Lung (tissue), 17 donors: ENCODE measurements at places on chromosomes 7 and 10.

DNA sequence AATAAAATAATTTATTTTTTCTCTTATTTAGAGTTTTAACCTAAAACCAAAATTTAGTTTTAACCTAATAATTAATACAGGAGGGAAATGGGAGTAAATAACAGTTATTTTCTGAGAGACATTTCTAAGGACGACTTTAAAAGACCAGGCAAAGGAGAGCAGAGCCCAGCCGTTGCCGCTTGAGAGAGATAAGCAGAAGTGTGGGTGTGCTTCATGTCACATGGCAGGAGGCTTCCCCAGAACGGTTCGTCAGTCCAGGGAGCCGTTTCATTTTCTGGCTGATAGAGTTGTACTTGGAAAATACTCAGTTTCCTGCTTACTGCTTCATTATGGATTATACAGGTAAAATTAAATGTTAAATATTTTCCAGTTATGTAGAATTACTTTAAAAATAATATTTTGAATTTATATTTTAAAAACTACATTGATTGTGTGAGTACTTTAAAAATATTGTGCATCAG, 61.4 kb downstream of the ST7 start:
- peak; percentile 82 for DNase-seq

GRCh38 chr10:28250782-28251181, 52.1 kb downstream of the MPP7 start:
- peak; percentile 49 for DNase-seq

- no peak for DNase-seq
Observed at GRCh38 chr10:130800281-130800680, 511.2 kb downstream of the TCERG1L start.

- no peak for DNase-seq
Observed at GRCh38 chr10:99429517-99430095, 818 bp downstream of the GOT1 start.

DNA sequence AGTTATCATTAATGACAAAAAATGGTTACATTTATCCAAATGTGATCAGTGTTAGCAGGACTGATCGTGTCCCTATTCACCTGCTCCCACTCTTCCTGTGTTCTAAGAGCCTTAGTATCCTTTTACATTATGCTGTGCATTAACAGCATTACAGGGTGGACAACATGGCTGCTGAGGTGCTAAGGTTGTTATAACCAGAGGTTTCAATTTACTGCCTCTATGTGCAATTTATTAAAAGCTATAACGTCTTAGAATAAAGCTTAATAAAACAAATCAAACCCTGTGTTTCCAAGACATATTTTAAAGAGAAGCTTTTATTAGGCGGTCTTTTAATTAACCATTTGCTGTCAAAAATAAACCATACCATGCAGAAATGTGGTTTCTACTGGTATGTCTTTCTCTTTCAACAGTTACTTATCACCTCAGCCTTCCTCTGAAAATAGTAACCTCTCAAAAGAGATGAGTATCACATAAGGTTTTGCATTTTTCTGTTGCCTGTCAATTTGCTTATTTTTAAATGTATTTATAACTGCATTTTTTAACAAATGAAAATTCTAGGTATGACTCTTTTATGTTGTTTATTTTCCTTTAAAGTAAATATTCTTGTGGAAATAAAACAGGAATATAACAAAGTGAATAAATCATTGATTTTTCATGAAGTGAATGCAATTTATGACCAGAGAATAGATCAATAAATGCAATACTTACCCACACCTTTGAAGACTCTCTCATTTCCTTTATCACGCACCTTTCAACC, 849.8 kb upstream of the SORCS1 start:
- DNase-seq = no peak

DNA sequence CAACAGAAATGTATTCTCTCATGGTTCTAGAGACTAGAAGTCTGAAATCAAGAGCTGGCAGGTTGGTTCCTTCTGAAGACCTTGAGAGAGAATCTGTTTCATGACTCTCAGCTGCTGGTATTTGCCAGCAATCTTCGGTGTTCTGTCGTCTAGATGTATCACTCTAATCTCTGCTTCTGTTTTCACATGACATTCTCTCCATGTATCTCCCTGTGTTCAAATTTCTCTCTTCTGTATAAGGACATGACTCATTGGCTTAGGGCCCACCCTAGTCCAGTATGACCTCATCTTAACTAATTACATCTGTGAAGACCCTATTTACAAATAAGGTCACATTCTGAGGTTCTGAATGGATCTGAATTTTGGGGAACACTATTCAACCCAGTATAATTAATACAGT, 82.3 kb downstream of the ANKRD7 start:
- no peak for DNase-seq

- no peak for DNase-seq
Observed at GRCh38 chr10:76626386-76626785, 1011.2 kb downstream of the KCNMA1 start.

DNA sequence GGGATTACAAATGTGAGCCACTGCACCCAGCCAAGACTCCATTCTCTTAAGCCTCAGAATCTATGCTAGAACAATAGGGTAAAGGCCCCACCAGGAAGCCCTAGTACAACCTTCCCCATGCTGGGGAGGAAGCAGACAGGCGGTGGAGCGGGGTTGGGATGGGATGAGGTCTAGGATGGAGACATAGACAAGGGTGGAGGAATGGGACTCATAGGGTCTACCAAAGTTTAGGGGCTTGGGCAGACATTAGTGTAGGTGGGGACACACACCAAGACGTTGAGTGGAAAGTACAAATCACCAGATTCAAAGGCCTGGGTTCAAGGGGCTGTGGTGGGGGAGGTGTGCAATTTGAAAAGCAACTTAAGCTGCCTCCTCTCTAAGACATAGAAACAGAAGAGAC, 19.3 kb downstream of the PRSS2 start:
- no peak for DNase-seq

DNA sequence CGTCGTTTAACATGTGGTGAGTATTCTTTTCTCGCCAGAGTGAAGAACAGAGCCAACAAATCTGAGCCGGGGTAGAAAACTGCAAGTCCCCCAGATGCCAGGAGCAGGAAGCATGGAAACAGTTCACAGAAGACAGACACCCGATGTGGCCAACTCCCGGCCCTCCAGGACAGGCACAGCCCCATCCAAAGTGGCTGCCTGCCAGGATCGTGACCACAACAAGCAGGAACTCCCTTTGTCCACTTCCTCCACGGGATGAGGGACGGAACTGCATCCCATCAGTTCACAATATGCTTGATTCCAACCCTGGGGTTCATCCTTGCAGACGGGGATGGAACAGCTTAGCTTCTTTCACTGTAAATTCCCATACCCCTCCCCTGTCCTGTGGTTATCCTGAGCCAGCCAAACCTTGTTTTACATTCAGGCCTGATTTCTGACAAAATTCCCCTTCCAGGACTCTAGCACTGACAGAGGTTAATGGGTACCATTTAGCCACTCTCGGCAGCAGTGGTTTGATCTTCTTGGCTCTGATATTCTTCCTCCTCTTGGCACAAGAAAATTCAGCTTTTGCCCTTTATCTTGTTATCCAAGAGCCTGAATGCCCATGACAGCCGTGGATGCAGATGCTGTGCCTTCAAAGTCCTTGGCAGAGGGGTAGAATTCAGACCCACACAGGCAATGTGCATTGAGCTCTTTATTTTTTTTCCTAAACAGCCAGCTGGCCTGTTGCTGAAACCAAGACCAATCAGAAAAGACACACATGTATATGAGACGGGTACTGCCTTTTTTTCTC, 105.5 kb upstream of the FAM204A start:
- DNase-seq = peak; percentile 68

DNA sequence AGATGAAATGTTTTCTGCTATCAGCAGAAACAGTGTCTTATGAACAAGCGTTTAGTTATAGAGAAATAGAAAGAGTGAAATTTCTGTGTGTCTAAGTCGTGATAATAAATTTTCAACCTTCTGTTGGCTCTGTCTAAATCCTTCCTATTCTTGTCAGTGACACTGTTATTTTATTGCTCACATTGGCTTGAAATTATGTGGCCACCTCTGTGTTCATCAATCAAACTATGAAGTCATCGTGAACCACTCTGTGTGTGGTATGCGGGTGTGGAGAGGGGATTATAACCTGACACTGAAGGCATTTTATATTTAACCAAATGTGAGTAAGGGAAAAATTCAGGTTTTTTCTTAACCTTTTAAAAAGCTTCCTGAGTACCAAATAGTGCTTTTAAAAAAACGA, 12.3 kb downstream of the AOAH start:
- DNase-seq = no peak

GRCh38 chr10:112967200-112967599, 17.2 kb downstream of the TCF7L2 start:
- DNase-seq = no peak

DNA sequence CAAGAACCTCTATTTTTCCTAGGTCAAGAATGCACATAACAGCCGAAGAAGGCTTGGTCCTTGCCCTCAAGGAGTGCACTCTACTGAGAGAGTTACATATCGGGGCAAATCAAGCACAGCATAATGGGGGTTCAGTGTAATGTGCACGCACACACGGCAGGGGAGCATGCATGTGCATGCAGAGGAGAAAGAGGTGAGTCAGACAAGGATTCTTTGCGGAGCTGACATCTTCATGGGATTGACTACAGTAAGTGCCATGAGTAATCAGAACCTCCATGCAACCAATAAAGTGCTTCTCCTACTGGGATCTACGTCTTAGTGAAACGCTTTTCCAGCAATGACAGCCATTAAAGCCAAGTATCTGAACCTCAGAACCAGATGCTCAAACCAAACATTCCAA, 123.6 kb downstream of the RNF216 start:
- DNase-seq = no peak

GRCh38 chr10:73744664-73744975, 448 bp downstream of the SEC24C start:
- no peak for DNase-seq

DNA sequence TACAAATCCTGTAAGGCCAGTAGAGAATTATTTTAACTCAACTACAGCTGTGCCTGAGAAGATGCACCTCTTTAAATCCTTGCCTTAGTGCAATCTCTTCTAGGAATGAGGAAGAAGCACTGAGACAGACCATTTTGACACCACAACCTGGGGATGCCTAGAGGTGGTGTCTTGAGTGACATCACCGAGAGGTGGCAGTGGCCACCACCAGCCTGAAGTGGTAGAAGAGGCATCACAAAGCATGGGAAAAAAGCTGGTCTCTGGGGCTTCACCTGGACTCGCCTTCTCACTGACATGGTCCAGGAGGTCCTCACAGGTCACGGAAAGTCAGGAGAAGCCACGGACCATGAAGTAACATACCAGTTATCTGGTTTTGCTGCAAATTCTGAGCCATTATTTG, 99.2 kb upstream of the PDLIM1 start:
- DNase-seq = no peak

GRCh38 chr10:30742471-30742870, 112.9 kb upstream of the LYZL2 start:
- no peak for DNase-seq

DNA sequence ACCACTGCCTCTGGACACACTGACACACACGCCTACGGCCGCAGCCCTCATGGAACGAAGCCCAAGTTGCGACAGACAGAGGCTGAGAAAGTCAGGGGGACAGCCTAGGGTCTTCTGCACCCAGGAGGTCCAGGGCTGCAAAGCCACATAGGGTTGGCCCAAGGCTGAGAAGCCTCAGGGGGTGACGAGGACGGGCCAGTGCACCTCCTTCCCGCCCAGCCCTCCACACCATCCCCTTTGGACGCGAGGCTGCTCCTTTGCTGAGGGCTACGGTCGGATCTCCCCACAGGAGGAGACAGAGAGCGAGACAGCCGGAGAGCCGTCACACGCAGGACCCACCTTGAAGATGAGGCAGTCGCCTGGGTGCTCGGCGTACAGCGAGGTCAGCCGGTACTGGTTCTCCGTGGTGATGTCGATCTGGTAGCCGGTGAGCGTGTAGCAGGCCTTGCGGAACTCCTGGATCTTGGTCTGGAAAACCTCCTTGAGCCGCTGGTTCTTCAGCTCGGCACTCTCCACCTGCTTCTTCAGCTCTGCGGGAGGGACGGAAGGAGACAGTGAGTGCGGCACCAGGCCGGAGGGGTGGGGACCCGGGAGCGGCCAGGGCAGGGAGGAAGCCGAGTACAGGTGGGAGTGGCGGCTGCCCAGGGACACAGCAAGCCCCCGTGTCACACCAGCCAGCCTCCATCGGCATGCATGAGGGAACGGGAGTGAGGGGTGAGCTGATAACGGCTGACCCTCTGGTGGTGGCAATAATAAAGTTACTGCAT, 228.0 kb downstream of the ELFN1 start:
- DNase-seq = no peak

DNA sequence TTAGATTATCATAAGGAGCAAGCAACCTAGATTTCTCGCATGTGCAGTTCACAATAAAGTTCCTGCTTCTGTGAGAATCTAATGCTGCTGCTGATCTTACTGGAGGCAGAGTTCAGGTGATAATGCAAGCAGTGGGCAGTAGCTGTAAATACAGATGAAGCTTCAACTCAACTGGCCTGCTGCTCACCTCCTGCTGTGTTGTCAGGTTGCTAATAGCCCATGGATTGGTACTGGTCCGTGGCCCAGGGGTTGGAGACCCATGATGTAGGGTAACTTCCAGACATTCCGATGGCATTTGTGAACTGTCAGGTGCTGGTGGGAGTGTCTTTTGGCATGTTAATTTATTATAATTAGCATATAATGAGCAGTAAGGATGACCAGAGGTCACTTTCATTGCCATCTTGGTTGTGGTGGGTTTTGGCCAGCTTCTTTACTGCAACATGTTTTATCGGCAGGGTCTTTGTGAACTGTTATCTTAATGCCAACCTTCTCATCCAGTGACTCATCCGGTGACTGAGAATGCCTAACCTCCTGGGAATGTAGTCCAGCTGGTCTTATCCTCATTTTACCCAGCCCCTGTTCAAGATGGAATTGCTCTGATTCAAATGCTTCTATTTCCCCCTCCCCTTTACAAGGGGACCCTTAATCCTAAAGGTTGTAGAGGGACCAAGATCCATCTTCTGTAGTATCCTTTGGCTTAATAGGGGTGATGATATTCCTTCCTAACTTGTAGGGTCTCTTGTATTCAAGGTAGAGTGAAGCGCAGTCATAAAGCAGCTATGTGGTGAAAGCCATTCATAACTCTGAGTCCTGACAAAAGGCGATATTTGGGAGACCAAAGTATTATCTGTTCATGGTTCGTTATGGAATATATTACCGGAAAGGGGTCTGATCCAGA, 165.8 kb downstream of the CCSER2 start:
- no peak for DNase-seq

GRCh38 chr7:21192657-21193056, 235.2 kb upstream of the SP4 start:
- DNase-seq = no peak

DNA sequence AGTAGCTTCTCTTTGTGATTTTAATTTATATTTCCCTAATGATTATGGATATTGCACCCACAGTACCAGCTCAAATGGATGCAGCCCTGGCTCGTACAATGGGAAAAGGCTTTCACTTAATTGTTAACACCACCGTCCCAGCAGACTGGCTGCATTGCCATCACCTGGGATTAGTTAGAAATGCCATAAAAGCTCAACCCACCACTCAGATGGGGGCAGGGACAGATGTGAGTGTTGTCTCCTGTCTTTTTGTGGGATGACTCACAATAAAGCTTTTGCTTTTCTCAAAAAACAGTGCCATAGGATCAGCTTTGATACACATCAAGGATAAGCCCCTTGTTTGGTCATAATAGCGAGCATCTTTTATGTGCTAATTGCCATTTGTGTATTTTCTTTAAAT, 729.1 kb downstream of the TNS3 start:
- DNase-seq = no peak
